ENCODE measurements at places on chromosomes 7 and 10.

GRCh38 chr10:119981826-119982225 lies 89.3 kb downstream of the SEC23IP start:
- DNase-seq: no peak

- no peak for DNase-seq
These were observed 105.7 kb upstream of the INSIG1 start for GRCh38 chr7:155191901-155192478.

GRCh38 chr7:107147464-107148393 lies 21.1 kb upstream of the HBP1 start:
- no peak for DNase-seq

DNA sequence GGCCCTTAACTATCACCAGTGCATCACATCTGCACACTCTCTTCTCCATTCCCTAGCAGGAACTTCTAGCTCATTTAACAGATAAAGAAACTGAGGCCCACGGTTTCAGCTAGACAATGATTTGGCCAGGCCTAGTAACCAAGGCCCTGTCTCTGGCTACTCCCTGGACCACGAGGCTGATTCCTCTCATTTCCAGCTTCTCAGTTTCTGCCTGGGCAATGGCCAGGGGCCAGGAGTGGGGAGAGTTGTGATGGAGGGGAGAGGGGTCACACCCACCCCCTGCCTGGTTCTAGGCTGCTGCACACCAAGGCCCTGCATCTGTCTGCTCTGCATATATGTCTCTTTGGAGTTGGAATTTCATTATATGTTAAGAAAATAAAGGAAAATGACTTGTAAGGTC lies 13.5 kb downstream of the AQP1 start:
- no peak for DNase-seq

- no peak for DNase-seq
These were observed 1.1 kb downstream of the EPHB6 start for GRCh38 chr7:142855756-142856564.

GRCh38 chr10:17064435-17064834 lies 65.2 kb downstream of the CUBN start:
- DNase-seq: no peak

DNA sequence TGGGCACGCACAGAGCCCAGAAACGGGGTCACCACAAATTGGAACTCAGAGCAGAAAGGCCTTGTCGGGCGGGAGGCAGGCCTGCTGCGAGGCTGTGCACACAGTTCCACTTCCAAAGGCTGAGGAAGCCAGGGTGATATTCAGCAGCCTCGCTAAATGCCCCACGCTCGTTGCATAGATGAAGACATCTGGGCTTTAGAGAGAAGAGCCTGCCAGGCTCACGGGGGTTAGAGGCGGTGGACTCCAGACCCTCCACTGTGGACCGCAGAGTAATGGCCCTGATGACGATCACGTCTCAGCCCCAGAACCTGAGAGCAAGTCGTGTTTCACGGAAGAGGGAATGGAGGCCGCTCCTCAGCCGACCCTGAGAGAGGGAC lies 104.2 kb downstream of the DNAJB6 start:
- DNase-seq: no peak

DNA sequence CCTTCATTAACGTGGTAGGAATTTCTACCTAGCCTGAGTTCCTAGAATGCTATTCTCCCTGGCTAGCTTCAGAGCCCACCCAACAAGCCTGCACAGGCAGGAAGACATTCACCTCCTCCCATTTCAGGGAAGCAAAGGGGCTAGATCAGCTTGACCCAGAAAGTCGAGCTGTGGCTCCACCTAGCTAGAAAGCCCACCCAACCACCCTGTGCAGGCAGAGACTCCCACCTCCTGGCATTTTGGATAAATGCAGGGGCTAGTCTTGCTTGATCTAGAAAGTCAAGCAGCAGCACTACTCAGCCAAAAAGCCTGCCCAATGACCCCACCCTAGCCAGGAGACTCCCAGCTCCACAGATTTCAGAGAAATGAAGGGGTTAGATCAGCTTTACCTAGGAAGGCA lies 479.5 kb downstream of the SDK1 start:
- DNase-seq: no peak

DNA sequence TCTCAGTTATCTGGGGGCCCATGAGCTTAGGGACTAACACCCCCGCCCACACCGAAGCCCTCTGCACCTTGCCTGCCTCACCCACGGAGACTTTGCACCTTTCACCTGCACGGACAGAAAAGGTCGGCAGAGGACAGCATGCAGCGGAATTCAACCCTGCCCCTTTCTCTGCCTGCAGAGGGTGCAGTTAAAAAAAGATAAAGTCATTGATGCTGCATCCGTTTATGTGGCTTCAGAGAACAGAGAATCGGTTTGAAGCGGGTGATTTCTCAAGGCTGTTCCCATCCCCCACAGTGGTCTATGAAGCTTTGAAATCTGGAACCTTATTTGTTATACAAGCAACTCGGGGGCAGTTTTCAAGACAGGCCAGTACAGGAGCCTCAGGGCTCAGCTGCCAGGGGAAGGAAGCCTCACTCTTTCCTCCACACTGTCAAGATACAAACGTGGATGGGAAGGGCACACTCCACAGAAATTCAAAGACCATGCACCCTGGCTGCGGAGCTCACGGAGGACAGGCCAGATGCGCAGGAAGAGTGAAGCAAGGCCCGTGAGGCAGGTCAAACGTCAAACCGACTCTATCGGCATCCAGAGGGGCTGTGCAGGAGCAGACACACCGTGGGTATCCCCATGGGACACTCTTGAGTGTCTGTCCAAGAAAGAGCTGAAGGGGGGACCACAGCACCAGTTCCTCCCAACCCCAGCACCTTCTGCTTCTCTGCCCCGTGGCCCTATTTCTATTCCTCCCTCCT lies 66.3 kb downstream of the INSIG1 start:
- no peak for DNase-seq

DNA sequence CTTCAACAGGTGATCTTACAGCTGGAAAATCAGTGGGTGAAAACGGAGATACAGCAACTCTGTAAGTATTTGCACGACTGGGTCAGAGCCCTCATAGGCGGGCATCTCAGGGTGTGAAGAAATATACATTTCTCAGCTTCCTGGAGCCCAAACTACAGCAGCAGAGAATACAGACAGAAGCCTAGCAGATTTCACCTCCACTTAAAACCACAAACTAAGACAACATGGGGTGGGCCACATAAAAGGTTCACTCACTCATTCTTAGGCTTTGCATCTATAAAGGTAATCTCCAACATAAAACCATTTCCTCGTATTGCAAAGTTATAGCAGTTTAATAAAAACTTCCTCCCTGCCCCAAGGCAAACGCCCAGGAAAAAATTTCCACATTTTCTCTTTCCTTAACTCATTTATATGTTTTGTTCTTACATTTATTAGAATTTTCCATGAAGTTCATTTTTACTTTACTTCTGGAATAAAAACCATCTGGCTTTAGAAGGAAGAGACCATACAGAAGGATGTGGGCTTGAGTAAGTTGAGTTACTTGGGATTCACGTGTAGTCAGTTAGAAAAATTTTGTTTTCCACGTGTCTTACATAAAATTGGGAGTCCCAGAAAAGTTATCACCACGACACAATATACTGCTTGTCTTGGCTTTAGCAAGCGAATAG lies 327.1 kb downstream of the FRMD4A start:
- no peak for DNase-seq

- DNase-seq: no peak
These were observed 15.6 kb downstream of the SHH start for GRCh38 chr7:155796381-155797261.

GRCh38 chr10:27230022-27230421 lies 10.6 kb downstream of the ACBD5 start:
- DNase-seq: no peak

GRCh38 chr7:22665923-22666322 lies 61.1 kb upstream of the IL6 start:
- DNase-seq: no peak

GRCh38 chr10:132848291-132848701 lies 62.3 kb upstream of the NKX6-2 start:
- DNase-seq: no peak

DNA sequence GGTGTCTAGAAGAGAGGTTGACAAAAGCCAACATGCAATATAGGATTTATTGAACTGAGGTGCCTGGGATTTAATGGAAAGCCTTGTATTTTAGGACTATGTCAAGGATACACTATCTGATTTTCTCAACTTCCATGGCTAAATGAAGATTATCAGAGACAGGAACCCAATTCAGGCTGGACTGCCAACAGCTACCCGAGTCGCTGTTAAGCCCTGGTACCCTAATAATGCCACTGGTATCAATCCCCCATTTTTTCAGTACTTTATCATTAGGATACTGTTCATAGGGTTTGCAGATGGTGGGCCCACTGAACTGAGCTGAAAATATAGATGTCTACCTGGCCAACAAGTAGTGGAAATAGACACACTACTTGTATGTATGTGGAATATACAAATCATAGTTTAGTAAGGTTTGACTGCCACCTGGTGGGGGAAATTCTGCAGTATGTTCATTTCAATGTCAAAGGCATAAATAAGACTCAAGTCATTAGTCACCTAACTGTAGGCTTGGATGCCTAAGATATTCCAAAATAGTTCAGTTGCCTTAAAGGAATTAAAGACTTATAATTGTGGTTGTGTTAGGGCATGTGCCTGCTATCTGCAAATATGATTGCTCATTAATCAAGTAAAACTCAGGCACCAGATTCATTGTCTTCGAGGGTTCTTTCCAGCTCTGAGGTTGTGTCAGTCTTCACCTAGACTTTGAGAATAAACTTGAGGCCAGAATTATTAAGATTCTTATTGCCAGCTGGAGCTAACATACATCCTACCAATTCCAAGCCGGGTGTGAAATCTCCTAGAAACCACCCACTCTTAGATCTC lies 34.1 kb upstream of the NOBOX start:
- DNase-seq: no peak

DNA sequence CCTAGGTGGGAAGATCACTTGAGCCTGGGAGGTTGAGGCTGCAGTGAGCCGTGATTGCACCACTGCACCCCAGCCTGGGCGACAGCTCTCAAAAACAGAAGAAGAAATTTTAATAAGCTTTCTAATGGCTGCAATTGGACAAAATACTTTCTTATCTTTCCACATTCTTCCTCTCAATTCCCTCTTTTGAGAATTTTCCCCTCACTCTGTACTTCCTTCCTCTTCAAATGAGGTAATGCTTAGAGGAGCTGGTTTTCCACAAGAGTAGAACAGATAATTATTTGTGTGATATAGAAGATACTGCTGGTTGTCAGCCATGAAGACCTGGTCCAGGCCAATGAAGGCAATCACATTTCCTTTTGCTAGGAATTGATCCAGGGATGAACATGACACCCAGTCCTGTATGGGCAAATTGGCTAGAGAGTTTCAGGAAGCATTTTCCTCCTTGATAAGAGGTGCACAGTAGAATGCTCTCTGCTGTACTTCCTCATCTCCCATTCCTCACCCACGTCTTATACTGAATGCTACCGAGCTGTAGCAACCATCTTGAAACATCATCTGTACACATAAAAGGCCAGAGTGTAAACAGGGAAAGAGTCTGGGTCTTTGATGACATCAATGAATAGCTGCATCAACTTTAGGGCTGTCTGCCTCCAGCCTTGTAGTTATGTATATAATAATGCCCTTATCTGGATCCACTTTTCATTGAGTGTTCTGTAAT lies 103.9 kb downstream of the CDK6 start:
- no peak for DNase-seq

DNA sequence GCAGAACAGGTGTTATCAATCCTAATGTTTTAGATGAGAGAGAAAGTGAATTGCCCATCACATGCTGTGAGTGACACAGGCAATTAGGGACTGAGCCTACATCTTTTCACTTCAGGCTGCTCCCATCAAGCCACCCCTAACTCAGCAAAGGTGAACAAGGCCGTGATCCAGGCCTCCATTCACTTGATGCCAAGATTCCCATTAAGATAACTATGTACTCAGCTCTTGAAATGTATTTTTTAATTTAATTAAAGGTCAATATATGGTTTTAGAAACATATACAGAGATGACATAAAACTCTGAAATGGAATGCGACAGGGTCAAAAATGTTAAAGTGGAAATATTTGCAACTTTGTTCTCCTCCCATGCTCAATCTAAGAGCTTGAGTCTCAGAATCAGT lies 27.9 kb upstream of the UBE2H start:
- DNase-seq: no peak
